Activated T-helper 17 cell treated with anti-CD3 and anti-CD28 coated beads, Interleukin-2, amount 50 U/mL, for 72 hours (primary cell): ENCODE measurements at places on chromosomes 4 and X.
A peak's percentile ranks its signal among the peaks of the same experiment; 100 is the strongest.

DNA sequence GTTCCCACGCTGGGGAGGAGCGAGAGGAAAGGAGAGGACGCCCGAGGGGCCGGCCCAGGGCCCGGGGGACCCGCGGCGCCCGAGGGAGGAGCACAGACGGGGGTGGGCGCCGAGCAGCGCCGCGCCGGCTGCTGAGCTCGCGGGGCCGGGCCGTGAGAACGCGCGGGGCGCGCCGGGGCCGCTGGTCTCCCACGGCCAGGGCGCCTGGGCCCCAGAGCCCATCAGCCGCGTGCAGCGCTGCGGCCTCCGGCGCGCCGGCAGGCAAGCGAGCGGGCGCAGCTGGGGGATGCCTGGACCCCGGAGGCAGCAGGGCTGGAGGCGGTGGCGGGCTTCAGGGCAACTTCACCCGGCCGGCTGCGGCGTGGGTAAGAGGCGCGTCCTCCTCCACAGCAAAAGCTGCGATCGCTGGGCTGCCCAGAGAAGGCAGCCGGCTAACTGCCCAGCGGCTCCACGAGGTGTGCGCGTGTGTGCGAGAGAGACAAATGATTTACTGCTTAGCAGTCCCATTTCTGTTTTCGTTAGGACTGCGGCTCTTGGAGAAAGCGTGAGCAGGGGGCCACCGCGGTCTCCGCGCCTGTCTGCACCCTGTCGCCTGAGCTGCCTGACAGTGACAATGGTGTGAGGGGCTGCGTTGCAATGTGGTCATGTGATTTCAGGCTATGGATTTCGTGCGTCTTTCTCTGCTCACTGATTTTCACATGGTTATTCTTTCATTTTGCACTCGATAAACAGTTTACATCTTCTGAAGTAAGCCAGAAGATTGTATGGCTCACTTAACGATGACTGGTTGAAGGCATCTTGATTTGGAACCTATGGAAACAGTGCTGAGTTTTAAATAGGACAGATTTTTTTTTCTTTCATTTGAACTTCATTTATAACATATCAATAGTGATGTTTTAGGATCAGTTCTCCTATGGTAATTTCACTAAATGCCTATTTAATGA is 1.2 kb downstream of the GUCY1A1 start:
- no peak for ATAC-seq

- ATAC-seq, result peak; percentile 46
These were observed 16.1 kb upstream of the ATP8A1 start for GRCh38 chr4:42673082-42673425.

GRCh38 chr4:13844740-13845139 is 217.2 kb upstream of the BOD1L1 start:
- no peak for ATAC-seq

DNA sequence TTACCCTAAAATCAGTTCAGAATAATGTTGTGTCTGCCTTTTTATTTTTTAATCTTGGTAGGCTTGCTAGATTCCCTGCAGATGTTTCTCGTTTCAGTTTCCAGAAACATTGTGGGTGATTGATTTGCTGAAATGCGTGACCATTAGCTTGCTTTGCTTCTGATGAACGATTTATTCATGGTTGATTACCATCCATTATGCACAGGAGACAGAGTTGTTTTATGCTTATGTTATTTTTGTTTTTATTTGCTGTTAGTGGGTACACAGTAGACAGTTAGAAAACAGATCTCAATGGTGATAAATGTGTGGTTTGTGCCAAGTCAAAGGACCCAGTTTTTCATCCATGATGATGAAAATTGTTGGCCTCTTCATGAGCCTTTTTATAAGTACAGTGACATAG is 455.6 kb upstream of the BOD1L1 start:
- no peak for ATAC-seq

DNA sequence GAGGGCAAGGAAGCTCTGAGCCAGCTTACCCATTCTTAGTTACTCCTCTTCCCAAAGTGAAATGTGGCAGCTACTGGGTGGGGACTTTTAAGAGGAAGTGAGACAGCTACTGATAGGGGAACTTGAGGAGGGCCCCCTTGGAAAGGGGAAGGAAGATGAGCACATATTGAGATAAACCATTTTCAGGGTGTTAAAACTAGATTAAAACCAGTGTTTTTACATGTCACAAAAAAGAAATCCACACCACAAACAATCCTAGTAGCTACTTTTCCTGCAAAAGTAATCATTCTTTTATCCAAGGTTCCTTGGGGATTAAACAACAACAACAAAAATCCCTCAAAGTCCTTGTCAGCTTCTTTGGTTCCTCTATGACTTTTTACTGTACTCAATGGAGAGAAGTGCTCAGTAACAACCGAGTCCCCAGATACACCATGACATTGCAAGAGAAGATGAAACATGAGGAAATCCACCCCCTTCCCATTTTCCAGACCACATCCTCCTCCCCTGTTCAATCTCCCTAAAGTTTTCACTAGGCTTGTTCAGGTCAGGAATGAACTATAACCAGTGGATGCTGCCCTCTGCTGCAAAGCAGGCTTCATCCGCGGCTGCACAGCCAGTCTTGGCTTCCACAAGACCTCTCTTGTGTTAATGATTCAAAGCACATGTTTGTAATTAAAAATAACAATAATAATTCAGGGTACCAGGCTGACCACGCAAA is 113.5 kb upstream of the TMEM164 start:
- ATAC-seq, result no peak
